CD4-positive, alpha-beta T cell (primary cell): ENCODE measurements at places on chromosomes 12 and 14. TPM values are rescaled to one million over a fixed set of nuclear protein-coding genes. Genes with fewer than 3 reads are reported as not detected.

- H3K36me3 ChIP-seq = no peaks in the 10 kb centered on the region
- no peak overlapping the region for H3K4me3 ChIP-seq
- H3K27ac ChIP-seq = no peak overlapping the region
- H3K4me1 ChIP-seq = peaks cover 6% of the 10 kb centered on the region
These were observed 66.0 kb upstream of the ATP2B1 start for GRCh38 chr12:89774645-89775044.

GRCh38 chr14:54489731-54490444, 1.1 kb upstream of the GMFB start:
- H3K27ac ChIP-seq = peak overlapping the region; percentile 36
- H3K27me3 ChIP-seq = no peaks in the 10 kb centered on the region
- peak overlapping the region; percentile 95 for H3K4me3 ChIP-seq
- peaks cover 32% of the 10 kb centered on the region for H3K4me1 ChIP-seq
- no peak for DNase-seq

- H3K27me3 ChIP-seq = no peaks in the 10 kb centered on the region
- peaks cover 41% of the 10 kb centered on the region for H3K4me1 ChIP-seq
- H3K27ac ChIP-seq = no peak overlapping the region
- H3K36me3 ChIP-seq = peaks cover 4% of the 10 kb centered on the region
These were observed 13.7 kb downstream of the KRT72 start for GRCh38 chr12:52587563-52587962.

The FOXN4 gene
- not detected for total RNA-seq

DNA sequence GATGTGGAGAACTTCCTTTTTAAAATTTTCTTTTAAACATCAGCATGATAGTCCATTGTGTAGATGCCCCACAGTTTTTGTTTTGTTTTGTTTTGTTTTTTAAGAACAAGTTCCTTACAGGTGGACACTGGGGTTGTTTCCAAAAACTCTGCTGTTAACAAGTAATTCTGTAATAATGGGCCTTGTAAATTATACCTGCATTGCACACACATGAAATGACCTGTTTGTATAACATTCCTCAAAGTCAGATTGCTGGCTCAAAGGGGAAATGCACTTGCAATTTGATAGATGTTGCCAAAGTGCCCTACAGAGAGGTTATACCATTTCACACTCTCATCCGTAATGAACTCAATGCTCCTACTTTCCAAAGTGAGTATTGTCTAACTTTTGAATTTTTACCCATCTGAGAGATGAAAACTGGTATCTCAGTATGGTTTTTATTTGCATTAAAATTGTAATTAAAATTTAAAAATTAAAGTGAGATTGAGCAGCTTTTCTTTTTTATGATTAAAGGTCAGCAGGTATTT, 89.2 kb downstream of the SPPL3 start:
- no peak for DNase-seq
- no peak overlapping the region for H3K4me3 ChIP-seq
- peaks cover 5% of the 10 kb centered on the region for H3K36me3 ChIP-seq
- H3K27ac ChIP-seq = no peak overlapping the region
- no peaks in the 10 kb centered on the region for H3K27me3 ChIP-seq

The POTEM gene
- total RNA-seq = not detected

GRCh38 chr14:61226015-61226654, 55.0 kb downstream of the TMEM30B start:
- no peak overlapping the region for H3K4me3 ChIP-seq
- DNase-seq = no peak
- H3K36me3 ChIP-seq = no peaks in the 10 kb centered on the region
- no peak overlapping the region for H3K27ac ChIP-seq

The STXBP6 gene
- not detected for total RNA-seq

GRCh38 chr14:96751505-96751904, 45.7 kb upstream of the VRK1 start:
- H3K4me3 ChIP-seq = no peak overlapping the region
- no peak overlapping the region for H3K27ac ChIP-seq
- H3K27me3 ChIP-seq = peaks cover 6% of the 10 kb centered on the region
- H3K36me3 ChIP-seq = no peaks in the 10 kb centered on the region

- no peaks in the 10 kb centered on the region for H3K4me1 ChIP-seq
- DNase-seq = no peak
These were observed 24.7 kb upstream of the OR6J1 start for GRCh38 chr14:22668863-22669262.

- H3K4me3 ChIP-seq = no peak overlapping the region
- DNase-seq = no peak
- H3K36me3 ChIP-seq = no peaks in the 10 kb centered on the region
These were observed 90.8 kb downstream of the NTF3 start for GRCh38 chr12:5522432-5523335.

The PPP4R4 gene
- 3.5 TPM for total RNA-seq

DNA sequence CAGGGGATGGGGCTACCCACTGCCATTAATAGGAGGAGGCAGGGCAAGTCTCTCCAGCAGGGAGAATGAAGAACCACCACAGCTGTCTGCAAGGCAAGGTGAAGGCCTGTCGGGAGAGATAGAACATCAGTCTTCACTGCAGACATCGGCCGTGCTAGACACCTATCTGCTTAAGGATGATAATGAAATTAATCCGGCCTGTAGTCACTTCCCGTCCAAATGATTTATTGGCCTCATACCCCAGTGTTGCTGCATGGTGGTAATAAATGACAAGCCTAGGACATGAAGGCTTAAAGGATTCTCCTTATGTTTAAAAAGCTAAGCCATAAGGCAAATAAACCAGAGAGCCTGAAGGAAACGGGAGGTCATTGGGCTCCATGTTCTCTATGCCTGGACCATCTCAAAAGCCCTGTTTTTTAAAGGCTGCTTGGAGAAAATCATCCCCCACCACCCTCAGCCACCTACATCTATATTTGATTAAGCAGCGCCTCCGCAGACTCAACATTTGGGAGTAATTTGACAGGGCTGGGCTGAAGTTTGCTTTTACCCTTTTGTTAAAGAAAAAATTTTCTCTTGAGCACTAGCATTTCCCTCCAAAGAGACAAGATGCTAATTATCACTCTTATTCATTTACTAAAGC, 137.7 kb downstream of the PLXNC1 start:
- H3K36me3 ChIP-seq = peaks cover 28% of the 10 kb centered on the region
- peaks cover 25% of the 10 kb centered on the region for H3K4me1 ChIP-seq
- H3K27ac ChIP-seq = no peak overlapping the region
- H3K27me3 ChIP-seq = no peaks in the 10 kb centered on the region

DNA sequence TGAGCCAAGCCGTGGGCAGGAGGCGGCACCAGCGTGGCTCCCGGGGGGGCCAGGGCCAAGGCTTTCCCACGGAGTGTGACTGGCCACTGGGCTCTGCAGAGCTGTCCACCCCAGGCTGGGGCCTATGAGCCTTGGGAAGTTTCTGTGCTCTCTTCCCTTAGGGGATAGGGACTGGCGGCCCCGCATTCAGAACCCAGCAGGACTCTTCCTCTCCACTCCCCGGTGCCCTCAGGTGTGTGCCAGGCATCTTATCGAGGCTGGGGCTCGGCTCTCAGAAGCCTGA, 17.8 kb upstream of the EIF2B2 start:
- no peak for DNase-seq
- no peaks in the 10 kb centered on the region for H3K4me1 ChIP-seq
- H3K36me3 ChIP-seq = no peaks in the 10 kb centered on the region
- H3K27me3 ChIP-seq = no peaks in the 10 kb centered on the region
- H3K4me3 ChIP-seq = no peak overlapping the region

GRCh38 chr12:19642345-19642744, 203.1 kb downstream of the AEBP2 start:
- H3K27ac ChIP-seq = no peak overlapping the region
- H3K36me3 ChIP-seq = no peaks in the 10 kb centered on the region
- no peaks in the 10 kb centered on the region for H3K4me1 ChIP-seq
- H3K27me3 ChIP-seq = no peaks in the 10 kb centered on the region

DNA sequence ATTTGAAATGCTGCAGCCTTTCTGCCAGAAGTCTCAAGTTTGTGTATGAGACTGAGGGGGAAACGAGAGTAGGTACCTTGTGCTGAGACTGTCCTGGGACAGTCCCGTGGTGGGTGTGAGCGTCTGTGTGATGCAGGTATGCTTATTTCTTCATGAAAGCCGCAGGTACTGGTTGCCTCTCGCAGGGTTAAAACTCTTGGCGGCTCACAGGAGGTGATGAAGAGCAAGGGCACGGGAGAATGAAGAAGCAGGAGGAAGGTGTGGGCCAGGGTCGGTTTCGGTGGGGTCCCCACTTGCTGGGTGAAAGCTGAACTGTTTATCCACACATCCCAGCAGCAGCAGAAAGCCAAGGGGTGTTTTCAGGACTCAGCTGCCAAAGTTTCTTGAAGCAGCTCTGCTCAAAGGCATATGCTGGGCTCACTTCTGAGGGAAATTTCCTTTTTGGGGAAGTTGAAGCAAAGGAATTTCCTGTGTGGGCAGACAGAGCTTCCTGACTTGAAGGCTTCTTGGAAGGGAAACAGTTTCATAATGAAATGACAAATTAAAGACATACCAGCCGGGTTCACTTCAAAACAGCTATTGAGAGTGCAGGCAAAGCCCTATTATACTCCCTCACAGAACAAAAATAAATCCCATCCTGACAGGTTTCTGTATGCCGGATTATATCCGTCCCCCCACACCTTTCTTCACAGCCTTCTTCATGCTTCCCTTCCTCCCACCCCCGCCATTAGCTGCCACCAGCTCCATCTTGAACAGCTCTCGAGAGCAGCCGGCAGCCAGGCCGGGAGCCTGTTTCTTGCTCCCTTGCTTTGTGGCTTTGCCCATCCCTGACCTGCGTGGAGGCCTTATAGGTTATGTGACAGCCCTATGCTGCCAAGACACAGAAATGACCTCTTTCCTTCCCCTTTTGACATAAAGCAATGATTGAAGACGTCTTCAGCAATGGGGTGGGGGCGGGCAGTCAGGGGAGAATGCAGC, 116.6 kb downstream of the ETV6 start:
- peak overlapping the region; percentile 50 for H3K27ac ChIP-seq
- peak overlapping the region; percentile 6 for H3K4me3 ChIP-seq
- DNase-seq = peak; percentile 5
- peaks cover 44% of the 10 kb centered on the region for H3K4me1 ChIP-seq
